ENCODE measurements at places on chromosomes 2 and 18.
A peak's percentile ranks its signal among the peaks of the same experiment; 100 is the strongest.

GRCh38 chr2:54680397-54681041 is 42.9 kb upstream of the EML6 start:
- DNase-seq = no peak

DNA sequence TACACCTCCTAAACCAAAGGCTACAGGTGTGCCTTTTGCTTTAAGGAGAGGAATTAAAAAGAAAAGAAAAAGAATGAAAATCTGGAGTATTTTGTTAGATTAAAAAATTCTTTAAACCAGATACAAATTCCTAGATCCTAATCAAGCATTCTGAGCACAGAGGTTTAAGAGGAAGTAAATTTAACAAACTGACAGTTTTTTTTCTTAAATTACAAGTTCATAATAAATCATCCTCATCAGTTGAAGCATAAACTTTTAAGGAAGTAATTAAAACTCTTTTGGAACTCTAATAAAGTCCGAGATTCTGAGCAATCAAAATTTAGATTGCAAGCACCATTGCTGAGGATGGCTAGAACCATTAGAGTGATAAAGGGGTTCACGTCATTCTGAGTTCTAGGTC is 75.1 kb downstream of the POLE4 start:
- no peak for DNase-seq

DNA sequence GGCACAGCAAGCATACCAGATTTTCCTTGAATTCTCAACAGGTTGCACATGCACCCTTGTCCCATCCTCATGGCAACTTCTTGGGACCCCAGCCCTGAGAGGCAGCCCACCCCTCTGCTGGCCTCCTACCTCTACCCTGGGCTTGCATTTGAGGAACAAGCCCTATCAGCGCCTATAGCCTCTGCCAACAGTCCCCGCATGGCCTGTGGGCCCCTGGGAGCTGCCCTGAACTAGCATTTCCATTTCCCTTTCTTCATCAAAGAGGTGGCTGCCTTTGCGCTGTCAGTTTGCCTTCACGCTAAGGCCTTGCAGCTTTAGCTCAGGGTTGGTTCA is 5.4 kb upstream of the ZAP70 start:
- DNase-seq = no peak

DNA sequence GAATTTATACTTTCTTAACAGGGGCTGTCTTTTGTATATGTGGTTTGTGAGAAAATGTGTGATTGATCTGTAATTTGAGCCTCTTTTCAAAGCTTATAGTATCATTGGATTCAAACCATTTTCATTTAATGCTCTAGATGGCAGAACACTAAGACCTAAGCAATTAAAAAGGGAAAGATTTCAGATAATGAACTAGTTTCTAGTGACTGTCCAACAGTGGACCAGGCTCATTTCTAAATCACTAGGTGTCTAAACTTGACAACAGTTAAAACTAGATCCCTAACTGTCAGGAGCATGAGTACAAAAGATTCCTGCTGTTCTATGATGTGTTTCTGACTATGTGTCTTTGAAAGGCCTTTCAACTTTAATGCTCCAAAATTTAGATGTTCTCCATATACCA is 54.6 kb downstream of the ANKRD44 start:
- DNase-seq = no peak

GRCh38 chr18:49890041-49890440 is 76.7 kb upstream of the ACAA2 start:
- DNase-seq = peak; percentile 89

DNA sequence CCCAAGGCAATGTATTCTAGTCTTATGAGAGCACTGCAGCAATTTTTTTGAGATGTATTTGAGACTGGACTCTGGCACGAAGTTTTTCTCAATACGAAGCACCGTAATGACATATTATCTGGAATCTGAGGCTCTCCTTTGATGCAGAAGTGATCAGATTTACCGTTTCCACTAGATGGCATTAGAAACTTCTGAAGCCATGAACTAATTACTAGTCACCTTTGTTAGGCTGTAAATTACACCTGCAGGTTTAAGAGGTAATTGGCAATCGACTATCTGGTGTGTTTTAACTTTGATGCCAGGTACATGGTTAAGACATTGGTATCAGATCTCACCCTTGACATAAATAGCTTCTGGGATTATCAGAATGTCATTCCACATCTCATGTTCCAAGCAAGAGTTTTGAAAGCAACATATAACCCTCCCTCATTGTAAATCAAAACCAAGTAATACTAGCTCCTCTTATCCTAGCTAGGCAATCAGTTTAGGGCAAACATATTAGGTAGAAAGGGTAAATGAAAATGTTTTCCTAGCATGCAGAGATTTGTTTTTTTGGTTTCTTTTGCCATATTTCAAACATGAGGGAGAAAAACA is 254.6 kb upstream of the SPRED2 start:
- no peak for DNase-seq

- DNase-seq = peak; percentile 91
These were observed 1.6 kb downstream of the SPRED2 start for GRCh38 chr2:65430603-65431420.

- no peak for DNase-seq
These were observed 68.1 kb downstream of the ANTXR1 start for GRCh38 chr2:69081001-69081580.

DNA sequence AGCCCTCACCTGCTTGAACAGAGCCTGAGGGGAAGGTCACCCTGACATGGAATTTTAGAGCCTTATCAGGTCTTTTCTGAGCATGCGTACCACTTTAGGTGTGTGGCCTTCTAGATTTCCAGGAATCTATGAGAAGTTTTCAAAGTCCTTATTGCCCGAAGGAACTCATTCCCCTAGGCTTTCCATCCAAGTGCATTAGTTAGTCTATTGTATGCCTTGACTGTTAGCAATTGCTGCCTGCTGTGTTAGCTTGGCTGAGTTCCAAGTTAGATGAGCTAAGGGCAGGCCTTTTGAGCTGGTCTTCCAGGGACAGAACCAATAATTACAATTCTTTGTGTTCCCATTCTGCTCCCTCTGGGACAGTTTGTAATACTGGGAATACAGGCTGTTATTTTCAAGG is 30.8 kb upstream of the PUM2 start:
- DNase-seq = peak; percentile 71

- DNase-seq = no peak
These were observed 16.3 kb downstream of the RAB12 start for GRCh38 chr18:8625461-8626092.

DNA sequence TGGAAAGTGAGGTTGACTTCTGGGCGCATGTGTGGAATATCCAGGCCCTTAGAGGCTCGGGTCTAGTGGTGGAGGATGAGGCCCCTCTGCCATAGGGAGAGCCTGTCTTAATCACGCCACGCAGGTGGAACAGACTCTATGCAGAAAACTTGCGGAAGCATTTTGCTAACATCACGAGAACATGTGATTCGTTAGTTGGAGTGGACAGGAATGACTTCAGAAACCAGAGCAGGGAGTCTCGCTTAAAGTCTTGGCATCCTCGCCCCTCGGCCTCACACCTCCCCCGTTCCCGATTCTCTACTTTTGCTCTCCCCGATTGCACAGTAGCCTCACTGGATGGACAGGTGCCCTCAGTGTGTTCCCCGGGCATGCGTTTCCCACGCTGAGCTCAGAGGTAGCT is 333.4 kb downstream of the GBX2 start:
- no peak for DNase-seq

- no peak for DNase-seq
These were observed 3.1 kb downstream of the ELP2 start for GRCh38 chr18:36132756-36133155.

GRCh38 chr2:25063876-25064660 is 22.2 kb downstream of the EFR3B start:
- no peak for DNase-seq

Measured in NCI-H2171 treated with DMSO at 0.1 percent for 48 hours (cell line).